ENCODE measurements at places on chromosomes 6 and 20.

GRCh38 chr6:65988006-65988405 lies 281.0 kb upstream of the EYS start:
- DNase-seq = no peak

DNA sequence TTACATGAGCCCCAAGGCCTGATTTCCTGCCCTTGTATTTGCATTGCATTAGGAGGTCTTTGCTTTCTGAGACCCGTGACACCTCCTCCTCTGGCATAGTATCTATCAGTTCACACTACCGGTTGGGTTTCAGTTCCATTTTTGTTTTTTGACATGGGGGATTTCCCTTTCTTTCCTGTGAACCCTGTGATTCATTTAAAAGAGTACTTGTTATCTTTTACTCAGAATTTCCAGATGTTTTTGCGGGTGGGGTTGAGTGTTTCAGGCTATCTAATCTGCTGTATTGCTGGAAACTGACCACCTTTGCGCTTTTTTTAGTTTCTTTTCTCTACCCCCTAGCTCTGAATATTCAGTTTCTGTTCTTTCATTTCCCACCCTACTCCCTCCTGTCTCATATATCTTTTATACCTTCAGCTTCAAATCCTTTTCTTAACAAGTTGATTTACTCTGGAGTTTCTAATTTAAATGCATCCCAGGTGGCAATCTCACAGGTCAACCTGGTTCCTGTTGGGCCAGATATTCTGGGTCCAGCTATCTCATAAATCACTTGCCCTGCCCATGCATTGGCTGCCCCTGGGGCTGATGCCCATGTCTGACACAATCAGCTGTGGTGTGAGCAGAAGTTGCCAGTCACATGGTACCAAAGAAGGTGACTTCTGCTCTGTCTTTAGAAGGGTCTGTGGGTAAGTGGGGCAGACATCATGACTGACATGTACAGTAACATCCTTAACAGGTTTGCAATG lies 14.3 kb upstream of the NCOA3 start:
- no peak for DNase-seq

DNA sequence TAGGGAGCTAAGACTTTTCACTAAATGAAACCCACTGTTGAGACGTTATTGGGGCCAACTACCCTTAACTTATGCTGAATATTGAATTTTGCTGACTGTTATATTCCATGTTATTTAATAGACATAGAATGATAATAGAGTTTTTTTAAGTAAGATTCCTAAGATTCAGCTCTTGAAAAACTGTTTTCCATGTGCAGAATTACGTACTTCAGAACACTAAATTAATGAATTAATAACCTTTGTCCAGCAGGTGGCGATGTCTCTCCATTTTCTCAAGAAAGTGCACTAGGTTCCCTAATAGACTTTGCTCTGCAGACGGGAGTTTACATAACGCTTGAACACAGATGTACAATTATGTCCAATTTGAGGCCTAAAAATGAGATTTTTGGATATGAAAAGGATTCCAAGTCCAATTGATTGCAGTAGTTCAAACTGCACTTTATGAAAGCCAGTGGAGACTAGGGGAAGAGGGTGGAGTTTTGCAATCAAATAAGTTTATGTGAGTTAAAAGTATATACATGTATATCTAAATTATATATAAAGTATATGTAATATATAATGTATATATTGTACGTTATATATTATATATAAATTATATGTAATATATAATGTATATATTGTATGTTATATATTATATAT lies 282.1 kb downstream of the UST start:
- peak; percentile 89 for DNase-seq

DNA sequence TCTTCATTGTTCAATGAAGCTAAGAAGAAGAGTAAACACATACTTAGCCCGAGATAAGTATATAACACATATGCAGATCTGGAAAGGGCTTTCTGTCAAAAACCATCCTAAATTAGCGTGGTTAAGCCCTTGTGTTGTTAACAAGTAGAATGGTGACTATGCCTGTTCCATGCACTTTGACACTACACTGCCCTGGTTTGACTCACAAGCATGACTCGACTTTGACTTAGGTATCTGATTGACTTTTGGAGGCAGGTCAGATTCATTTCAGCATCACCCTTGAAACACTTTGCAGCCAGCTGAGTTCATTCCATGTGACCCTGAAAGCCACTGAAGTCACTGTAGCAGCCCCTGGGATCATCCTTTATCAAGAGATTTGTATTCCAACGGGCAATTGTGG lies 239.8 kb downstream of the TBX18 start:
- DNase-seq = peak; percentile 62

GRCh38 chr6:55778705-55779104 lies 96.7 kb downstream of the BMP5 start:
- DNase-seq = no peak

- no peak for DNase-seq
Measured at GRCh38 chr6:22451962-22452361, 117.4 kb upstream of the HDGFL1 start.

DNA sequence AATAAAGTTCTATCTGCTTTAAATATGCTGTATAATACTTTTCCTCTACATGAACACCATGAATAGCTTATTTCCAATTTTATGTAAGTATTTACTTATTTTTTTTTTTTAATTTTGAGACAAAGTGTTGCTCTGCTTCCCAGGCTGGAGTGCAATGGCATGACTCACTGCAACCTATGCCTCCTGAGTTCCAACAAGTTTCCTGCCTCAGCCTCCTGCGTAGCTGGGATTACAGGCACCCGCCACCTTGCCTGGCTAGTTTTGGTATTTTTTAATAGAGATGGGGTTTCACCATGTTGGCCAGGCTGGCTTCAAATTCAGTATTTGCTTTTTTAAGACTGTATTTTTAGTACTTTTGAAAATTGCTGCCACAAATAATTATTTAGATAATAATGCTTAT lies 1365.9 kb downstream of the GRIK2 start:
- no peak for DNase-seq

DNA sequence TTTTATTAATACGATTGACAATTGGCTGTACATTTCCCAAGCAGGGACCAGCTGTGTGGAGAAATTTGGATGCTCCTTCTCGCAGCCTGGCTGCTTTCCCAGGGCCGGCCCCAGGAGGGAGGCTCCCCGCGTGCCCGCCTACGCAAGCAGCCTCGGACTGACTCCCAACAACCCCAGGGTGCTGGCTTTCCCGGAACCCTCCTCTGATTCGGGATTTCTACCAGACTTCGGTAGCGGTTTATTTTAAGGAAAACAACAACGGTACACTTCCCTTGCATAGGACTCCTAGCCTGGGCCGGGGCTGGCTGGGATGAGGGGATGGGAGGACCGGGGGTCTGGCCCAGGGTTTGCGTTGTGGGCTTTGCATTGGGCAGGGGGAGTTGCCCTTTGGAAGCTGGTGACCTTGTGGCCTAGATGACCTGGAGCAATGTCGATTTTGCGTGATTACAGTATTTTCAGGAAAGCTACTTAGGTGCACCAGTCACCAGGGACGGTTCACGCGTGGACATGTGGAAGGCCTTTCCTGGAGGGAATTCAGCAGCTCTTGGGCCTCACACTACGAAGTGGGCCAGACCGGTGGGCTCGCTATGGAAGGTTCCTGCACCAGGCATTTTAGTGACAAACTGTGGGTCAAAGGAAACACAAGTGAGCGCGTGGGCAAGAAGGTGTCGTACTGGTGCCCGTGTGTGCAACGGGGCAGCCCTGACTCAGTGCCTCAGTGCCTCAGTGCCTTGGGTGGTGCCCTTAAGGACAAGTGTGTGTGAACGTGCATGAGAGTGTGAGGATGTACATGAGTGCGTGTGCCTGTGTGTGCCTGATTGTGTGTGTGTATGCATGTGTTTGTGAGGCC lies 20.7 kb upstream of the PHACTR3 start:
- DNase-seq = no peak

DNA sequence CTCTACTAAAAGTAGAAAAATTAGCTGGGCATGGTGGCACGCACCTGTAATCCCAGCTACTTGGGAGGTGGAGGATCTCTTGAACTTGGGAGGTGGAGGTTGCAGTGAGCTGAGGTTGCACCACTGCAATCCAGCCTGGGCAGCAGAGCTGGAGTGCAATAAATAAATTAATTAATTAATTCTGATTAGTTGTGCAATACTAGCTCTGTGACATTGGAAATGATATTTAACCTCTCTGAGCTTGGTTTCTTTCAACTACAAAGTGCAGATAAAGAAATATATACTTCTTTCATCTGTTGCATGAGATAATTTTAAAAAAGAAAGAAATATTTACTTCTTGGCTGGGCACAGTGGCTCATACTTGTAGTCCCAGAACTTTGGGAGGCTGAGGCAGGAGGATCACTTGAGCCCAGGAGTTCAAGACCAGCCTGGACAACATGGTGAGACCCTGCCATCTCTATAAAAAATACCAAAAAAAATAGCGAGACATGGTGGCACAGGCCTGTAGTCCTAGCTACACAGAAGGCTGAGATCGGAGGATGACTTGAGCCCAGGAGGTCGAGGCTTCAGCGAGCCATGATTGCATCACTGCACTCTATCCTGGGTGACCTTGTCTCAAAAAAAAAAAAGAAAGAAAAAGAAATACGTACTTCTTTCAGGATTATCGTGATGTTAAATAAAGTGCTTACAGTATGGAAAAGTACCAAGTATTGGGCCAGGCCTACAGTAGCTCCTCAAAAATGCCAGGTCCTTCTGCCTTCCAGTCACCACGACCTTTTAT lies 15.6 kb upstream of the TBCC start:
- no peak for DNase-seq

DNA sequence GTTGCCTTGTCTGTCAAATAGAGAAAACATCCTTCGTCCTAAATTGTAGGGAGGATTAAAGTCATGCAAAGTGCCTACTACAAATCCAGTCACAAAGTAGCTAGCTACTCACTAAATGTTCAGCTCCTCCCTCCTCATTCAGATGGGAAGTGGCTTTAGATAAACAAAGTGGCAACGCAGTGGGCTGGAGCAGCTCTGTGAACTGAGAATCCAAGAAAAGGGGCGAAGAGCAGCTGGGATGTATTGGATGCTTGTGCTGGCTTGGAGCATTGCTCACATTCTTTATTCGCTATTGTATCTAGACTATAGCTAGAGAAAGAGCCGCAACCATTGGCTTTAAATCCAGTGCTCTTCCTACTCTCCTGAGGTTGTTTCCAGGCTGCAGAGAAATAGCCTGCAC lies 10.3 kb downstream of the MOG start:
- no peak for DNase-seq

GRCh38 chr6:161162722-161163121 lies 111.1 kb downstream of the AGPAT4 start:
- DNase-seq = no peak

Data from HCEC 1CT (cell line).